LNCaP clone FGC (cell line): ENCODE measurements at places on chromosomes 5 and 9.

DNA sequence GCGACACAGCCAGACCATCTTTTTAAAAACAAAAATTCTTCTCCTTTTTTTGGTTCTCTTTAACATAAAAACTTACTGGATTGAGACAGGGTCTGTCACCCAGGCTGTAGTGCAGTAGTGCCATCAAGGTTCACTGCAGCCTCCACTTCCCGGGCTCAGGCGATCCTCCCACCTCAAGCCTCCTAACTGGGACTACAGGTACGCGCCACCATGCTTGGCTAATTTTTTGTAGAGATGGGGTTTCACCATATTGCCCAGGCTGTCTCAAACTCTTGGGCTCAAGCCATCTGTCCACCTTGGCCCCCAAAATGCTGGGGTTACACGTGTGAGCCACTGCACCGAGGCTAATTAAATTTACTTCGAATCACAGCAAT lies 13.8 kb downstream of the HNRNPK start:
- DNase-seq = no peak

- no peak for DNase-seq
Observed at GRCh38 chr5:142128675-142129208, 20.2 kb downstream of the NDFIP1 start.

- no peak for DNase-seq
Observed at GRCh38 chr9:106868087-106868486, 5.1 kb downstream of the ZNF462 start.

DNA sequence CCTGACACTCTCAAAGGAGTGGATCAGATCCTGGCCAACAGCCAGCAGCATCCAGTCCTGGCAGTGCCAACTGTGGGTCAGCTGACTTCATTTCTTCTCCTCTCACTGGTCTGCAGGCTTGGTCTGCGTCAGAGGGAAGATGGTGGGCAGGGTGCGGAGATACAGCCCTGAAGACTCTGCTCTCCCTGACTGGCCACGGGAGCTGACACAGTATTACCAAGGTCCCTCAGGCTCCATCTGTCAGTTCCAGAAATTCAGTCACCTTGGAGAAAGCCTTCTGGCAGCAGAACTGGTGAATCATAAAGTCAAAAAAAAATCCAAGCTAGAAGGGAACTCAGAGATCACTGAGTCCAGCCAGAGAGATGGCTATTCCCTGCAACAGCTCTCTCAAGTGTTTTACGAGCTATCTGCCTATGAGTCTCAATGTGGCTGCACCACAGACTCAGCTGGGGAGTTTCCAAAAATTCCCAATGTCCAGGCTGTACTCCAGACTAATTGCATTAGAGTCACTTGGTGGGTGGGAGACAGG lies 27.9 kb downstream of the C1QTNF2 start:
- no peak for DNase-seq

- no peak for DNase-seq
Observed at GRCh38 chr9:129385211-129385934, 207.3 kb upstream of the IER5L start.

GRCh38 chr5:174172152-174172551 lies 126.6 kb downstream of the NSG2 start:
- no peak for DNase-seq

GRCh38 chr9:79452265-79452664 lies 119.5 kb upstream of the TLE4 start:
- no peak for DNase-seq

DNA sequence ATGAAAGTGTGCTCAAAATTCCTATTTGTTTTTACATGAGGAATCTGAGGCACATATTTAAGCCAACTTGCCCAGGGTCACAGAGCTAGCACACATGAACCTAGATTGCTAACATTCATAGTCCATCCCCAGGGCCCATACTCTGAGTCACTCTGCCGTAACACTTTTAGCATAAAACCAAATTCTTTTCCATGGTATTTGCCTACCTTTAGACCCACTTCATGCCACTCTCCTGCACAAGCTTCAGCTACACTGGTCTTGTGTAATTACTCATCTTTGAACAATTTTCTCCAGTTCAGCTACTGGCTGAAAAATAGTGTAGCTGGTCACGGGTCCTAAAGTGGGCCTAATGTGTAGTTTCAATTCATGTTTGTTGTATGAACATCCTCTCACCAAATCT lies 200.7 kb downstream of the SLC12A2 start:
- DNase-seq = no peak

DNA sequence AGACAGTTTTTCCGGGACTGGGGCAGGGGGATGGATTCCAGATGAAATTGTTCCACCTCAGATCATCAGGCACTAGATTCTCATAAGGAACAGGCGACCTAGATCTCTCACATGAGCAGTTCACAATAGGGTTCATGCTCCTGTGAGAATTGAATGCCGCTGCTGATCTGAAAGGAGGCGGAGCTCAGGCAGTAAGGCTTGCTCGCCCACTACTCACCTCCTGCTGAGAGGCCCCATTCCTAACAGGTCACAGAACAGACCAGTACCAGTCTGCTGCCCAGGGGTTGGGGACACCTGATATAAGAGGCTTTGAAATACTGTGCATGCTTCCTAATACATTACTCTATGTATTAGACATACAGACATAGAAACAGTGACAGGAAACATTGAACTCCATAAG lies 41.1 kb downstream of the PTPRD start:
- DNase-seq = no peak

DNA sequence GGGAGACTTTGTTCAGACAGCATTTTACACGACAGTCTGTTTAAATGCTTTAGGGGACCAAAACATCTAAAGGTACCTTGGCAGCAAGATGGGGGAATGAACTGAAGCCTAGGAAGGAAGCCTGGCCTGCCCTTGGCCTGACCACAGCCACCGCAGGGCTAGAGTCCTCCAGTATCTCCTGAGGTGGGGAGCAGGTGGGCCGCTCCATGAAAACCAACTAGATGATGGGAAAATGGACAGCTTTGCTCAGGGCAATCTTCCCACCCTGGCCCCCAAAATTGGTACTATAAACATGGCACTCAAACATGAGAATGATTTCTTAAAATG lies 153.3 kb downstream of the AUH start:
- DNase-seq = no peak

DNA sequence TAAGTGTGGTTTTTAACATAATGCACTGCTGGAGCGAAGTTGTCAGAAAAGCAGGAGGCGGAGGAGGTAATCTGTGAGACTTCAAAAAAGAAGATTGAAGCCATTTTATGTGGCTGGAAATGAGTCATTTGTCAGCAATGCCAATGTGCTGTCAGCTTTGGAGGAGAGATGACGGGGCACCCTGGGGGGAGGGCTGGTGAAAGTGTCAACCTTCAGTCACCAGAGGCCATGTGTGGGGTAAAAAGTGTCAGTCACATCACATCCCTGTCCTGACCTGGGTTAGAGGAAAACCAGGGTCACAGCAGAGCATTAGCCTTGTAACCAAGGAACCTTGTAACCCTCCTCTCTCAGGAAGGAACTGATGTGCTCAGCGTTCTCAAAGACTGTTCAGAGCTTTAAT lies 59.1 kb downstream of the TLR4 start:
- DNase-seq = no peak

DNA sequence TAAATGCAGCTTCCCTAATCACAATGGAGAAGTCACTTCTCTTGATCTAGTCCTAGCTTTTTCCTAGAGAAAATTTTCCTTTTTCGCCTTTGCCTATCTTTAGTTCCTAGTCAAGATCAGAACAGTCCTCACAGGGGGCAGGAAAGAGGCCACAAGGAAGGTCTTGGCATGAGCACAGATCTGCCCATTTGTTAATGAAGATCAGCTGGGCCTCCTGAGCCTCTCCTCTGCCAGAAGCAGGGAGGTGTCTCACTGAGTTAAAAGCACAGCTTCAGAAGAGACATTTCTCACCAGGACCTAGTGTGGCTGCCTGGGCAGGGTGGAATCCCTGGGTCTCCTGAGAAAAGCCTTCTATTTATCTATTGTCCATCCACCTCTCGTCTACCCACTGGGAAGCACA lies 357.8 kb downstream of the TMEM38B start:
- DNase-seq = no peak

DNA sequence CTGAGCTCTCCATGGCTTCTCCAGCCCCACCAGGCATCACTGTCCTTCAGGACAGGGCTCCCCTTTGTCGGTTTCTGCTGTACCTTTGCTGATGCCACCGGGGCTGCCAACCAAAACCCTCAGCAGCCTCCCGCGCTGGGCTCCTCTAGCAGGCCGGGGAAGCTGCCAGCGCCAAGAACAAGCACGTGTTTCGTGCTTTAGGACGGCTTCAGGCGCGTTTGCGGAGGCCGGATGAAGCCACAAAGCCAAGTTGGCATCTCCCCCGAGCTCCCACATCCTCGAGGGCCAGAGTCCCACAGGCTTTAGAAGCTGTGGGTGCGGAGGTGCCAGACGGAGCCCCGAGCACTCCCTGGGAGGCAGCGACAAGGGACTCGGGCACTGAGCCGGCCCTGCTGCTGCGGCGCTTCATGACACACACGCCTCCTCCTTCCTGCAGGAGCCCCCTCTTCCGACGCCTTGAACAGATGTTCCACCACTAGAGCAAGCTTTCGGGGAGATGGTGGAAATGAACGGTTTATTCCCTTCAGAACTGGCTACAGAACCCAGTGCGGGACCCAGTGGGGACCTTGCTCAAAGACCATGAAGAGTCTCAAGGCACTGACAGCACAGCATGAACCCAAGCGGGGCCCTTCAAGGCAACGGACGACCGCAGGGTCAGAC lies 36.7 kb downstream of the SARDH start:
- no peak for DNase-seq

- DNase-seq = no peak
Observed at GRCh38 chr9:126451316-126451885, 124.8 kb downstream of the MVB12B start.

- DNase-seq = no peak
Observed at GRCh38 chr9:36078051-36078450, 41.3 kb downstream of the RECK start.

DNA sequence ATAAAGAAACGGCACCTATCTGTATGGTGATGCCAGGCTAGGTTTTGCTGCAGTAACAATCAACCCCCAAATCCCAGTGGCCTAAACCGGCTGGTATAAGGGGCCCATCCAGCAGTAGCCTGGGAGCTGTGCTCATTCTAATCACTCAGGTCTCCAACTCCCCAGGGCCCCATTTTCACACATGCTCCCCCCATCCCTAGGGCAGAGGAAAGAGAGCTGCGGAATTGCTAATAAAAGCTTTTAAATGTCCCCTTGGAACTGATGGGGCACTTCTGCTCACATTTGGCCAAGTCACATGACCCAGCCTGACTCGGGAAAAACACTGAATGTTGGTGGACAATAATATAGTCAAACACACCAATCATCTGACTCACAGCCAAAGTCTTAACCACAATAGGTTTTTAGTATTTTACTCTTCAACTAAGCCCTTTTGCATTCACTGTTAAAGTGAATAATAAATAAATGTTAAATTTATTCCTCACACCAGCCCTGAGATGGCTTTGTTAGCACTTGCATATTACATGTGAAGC lies 1.6 kb downstream of the FBLL1 start:
- no peak for DNase-seq
